ENCODE measurements at places on chromosomes 3 and 15.

DNA sequence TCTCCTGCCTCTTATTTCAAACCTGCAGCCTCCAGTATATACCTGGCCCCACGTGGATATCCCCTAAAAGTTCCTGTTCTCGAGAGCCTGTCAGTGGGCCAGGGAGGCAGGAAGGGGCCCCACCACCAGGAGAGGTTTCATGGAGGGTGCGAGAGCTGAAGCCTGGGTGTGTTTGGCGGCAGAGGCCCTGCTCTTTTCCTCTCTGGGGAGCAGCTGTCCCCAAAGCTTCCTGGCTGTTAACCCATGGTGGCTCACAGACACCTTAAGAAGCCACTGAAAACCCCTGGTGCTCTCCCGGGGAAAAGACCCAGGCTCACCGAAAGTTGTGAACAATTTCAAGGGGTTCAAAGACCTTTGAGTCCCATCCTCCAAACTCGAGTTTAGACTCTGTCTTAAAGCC is 1.1 kb downstream of the PRRT3 start:
- no peak for DNase-seq

DNA sequence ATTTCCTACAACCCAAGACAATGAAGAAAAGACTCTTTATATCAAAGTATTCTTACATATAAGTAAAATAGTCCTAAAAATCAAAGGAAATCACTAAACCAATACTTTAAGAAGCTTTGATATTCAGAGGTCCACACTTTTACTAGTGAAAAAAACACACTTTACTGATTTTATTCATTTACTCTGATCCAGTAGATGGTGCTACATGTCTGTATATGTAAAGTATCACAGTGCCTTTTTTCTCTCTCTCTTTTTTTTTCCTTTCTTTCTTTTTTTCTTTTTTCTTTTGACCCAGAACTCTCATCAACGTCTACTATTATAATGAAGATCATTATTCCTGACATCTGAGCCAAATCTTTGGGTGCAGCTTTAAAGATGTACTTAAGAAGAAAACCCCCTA is 10.8 kb upstream of the CCDC39 start:
- no peak for DNase-seq

DNA sequence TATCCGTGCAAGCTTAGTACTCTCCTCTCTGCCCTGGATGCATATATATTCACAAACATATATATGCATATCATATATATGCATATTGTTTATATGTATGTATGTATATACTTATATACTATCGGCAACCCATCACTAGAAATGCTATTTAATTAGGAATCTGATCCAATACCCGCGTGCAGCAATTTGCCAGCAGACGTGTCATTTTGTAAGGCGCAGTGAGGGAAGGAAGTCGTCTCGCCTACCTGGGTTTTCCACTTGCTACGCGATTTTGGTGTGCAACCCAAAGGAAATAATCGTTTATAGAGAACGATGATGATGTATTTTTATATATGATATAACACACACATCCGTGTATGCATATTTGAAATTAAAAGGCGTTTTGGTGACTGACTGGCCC is 5.6 kb upstream of the FEZF2 start:
- no peak for DNase-seq

- no peak for DNase-seq
Measured at GRCh38 chr15:88202231-88202630, 54.3 kb downstream of the NTRK3 start.

DNA sequence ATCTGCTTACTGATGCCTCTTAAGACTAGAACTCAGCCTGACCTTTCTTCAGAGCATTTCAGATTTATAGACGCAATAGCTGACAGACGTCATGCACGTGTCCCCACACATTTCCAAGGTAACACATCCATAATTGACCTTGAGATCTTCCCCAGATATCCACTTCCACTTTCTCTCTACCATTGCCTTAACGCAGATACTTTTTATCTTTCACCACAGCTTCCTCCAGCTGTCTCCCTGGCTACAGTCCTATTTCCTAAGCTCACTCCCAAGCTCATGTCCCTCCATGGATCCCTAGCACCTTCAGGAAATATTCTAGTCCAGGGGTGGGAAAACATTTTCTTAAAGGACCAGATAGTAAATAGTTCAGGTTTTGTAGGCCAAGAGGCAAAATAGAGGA is 173.0 kb upstream of the MITF start:
- no peak for DNase-seq

Data from CMK (cell line).